ENCODE measurements at places on chromosomes 6 and 20.

GRCh38 chr20:38157635-38158495 lies 7.2 kb downstream of the TGM2 start:
- DNase-seq, result no peak

GRCh38 chr20:2327620-2328555 lies 32.1 kb downstream of the TGM3 start:
- no peak for DNase-seq

GRCh38 chr20:48807586-48808381 lies 20.0 kb downstream of the PREX1 start:
- DNase-seq, result no peak

DNA sequence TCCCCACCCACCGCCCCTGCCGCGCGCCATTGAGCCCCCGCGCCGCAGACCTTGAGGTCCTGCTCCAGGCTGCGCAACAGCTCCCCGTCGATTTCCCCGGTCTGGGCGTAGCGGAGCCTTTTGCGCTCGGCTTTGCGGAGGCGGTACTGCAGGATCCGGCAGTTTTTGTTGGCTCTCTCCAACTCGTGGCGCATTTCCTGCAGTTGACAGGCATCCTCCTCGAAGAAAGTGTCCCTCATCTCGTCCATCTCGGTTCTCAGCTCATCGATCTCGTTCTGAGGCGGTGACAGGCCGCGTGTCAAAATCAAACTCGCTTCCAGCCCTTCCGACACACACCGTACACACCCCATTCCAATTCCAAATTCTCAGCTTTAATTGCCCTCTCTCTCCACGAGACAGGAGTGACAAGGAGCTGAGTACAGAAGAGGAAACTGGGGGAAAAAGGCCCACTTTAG lies 4.3 kb downstream of the MTCL3 start:
- no peak for DNase-seq

DNA sequence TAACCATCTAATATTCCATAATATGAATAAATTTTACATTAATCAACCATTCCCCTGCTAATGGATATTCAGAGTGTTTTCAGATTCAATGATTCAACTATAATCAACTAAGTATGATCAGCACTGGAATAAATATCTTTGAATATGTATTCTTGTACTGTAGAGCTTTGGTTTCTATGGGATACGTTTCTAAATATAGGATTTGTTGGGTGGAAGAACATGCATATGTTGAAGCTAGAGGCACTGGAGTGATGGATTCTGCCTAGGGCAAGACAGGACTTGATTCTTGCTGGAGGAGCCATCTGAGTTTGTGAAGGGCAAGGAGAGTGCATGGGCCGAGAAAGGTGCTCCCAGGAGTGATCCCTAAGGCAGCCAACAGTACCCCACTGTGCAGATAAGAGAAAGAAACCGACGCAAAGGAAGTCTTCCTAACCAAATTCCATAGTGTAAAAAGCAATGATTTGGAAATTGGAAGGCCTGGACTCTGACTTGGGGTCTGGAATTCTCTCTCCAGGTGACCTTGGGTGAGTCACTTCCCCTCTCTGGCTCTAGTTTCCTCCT lies 418.7 kb downstream of the PREX1 start:
- DNase-seq, result no peak

- DNase-seq, result no peak
Observed at GRCh38 chr6:67630146-67630545, 1004.9 kb upstream of the ADGRB3 start.

- DNase-seq, result no peak
Observed at GRCh38 chr20:13468166-13468565, 170.6 kb downstream of the TASP1 start.

- no peak for DNase-seq
Observed at GRCh38 chr6:155125906-155126305, 130.8 kb downstream of the TIAM2 start.

GRCh38 chr6:69881322-69882151 lies 15.2 kb downstream of the COL19A1 start:
- no peak for DNase-seq

GRCh38 chr6:20810727-20811108 lies 276.5 kb downstream of the CDKAL1 start:
- no peak for DNase-seq

DNA sequence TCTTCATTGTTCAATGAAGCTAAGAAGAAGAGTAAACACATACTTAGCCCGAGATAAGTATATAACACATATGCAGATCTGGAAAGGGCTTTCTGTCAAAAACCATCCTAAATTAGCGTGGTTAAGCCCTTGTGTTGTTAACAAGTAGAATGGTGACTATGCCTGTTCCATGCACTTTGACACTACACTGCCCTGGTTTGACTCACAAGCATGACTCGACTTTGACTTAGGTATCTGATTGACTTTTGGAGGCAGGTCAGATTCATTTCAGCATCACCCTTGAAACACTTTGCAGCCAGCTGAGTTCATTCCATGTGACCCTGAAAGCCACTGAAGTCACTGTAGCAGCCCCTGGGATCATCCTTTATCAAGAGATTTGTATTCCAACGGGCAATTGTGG lies 239.8 kb downstream of the TBX18 start:
- DNase-seq, result no peak

- no peak for DNase-seq
Observed at GRCh38 chr6:8710668-8711431, 275.5 kb upstream of the SLC35B3 start.

DNA sequence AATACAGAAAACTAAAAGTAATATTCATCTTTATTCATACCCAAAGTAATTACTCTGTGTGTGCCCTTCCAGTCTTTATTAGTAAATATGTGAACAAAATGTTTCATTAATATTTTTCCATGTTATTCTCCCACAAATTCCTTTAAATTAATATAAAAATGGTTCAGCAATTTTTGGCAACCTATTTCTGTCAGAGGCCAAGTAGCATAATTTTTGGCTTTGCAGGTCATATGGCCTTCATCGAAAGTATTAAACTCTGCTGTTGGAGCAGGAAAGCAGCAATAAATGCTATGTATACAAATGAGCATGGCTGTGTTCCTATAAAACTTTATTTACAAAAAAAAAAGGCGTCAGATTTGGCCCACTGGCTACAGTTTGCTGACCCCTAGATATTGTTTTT lies 16.1 kb downstream of the ZC2HC1B start:
- DNase-seq, result no peak

- no peak for DNase-seq
Observed at GRCh38 chr6:134683783-134684422, 266.0 kb downstream of the ALDH8A1 start.

- no peak for DNase-seq
Observed at GRCh38 chr6:72824833-72825232, 203.0 kb downstream of the KCNQ5 start.
